ENCODE measurements at places on chromosomes 3 and 15. TPM values are rescaled to one million over a fixed set of nuclear protein-coding genes. Genes with fewer than 3 reads are reported as not detected.

The SUMF1 gene
- total RNA-seq, result 57.6 TPM

The CFAP20DC gene
- total RNA-seq, result 2.3 TPM

The TERC gene
- 108 TPM for total RNA-seq

The PGBD4 gene
- total RNA-seq, result 1.1 TPM

All from pulmonary artery endothelial cell (primary cell).